ENCODE measurements at places on chromosomes 2 and 18.

GRCh38 chr2:127664065-127664894 lies 11.1 kb downstream of the LIMS2 start:
- H3K4me1 ChIP-seq: peaks cover 88% of the 10 kb centered on the region
- peaks cover 14% of the 10 kb centered on the region for H3K36me3 ChIP-seq
- no peaks in the 10 kb centered on the region for H3K27me3 ChIP-seq
- H3K27ac ChIP-seq: peak overlapping the region; percentile 88

GRCh38 chr2:239383759-239384156 lies 17.1 kb downstream of the HDAC4 start:
- H3K4me3 ChIP-seq: no peak overlapping the region
- no peak overlapping the region for H3K27ac ChIP-seq
- no peak for DNase-seq
- no peaks in the 10 kb centered on the region for H3K36me3 ChIP-seq
- no peaks in the 10 kb centered on the region for H3K27me3 ChIP-seq

DNA sequence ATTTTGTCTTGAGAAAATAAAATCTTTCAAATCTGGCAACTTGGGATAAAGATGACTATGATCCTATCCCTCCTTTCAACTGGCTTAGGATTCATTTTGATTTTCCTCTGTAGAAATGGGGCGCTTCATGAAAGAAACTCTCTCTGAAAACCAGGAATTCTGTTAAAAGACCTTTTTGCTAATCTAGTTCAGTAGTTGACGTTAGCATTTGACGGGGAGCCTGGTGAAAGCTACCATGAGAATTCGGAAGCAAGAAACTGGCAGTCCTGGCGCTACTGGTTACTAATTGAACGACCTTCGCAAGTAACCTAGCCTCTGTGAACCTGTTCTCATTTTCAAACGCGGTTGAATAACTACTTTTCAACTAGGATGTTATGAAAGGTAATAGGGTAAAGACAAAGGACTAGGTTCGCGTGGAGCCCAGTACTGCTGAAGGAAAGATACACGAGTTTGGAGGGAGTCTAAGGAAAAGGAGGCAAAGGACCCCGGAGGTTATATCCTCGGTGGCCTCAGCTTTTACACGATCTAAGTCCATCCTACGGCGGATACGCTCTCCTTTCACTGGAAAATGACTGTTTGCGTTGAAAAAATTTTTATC lies 604 bp upstream of the STK11IP start:
- H3K27me3 ChIP-seq: no peaks in the 10 kb centered on the region
- H3K36me3 ChIP-seq: peaks cover 4% of the 10 kb centered on the region
- H3K4me1 ChIP-seq: peaks cover 23% of the 10 kb centered on the region
- H3K27ac ChIP-seq: peak overlapping the region; percentile 89

DNA sequence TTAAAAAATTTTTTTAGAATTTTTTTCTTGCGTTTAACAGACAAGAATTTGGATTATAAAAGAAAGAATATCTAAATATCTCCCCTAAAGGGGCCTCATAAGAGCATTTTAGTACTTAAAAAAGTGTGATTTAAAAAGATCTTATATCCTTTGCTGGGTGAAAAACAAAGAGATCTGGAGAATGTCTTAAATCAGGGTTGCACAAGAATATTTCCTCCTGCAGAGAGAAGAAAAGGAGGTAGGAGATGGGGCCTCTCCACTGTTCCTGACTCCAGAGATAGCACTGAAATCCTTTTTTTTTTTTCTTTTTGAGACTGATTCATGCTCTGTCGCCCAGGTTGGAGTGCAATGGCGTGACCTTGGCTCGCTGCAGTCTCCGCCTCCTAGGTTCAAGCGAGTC lies 68.5 kb upstream of the OSR1 start:
- H3K4me1 ChIP-seq: no peaks in the 10 kb centered on the region
- no peaks in the 10 kb centered on the region for H3K27me3 ChIP-seq
- H3K27ac ChIP-seq: no peak overlapping the region
- H3K36me3 ChIP-seq: no peaks in the 10 kb centered on the region
- H3K4me3 ChIP-seq: no peak overlapping the region

DNA sequence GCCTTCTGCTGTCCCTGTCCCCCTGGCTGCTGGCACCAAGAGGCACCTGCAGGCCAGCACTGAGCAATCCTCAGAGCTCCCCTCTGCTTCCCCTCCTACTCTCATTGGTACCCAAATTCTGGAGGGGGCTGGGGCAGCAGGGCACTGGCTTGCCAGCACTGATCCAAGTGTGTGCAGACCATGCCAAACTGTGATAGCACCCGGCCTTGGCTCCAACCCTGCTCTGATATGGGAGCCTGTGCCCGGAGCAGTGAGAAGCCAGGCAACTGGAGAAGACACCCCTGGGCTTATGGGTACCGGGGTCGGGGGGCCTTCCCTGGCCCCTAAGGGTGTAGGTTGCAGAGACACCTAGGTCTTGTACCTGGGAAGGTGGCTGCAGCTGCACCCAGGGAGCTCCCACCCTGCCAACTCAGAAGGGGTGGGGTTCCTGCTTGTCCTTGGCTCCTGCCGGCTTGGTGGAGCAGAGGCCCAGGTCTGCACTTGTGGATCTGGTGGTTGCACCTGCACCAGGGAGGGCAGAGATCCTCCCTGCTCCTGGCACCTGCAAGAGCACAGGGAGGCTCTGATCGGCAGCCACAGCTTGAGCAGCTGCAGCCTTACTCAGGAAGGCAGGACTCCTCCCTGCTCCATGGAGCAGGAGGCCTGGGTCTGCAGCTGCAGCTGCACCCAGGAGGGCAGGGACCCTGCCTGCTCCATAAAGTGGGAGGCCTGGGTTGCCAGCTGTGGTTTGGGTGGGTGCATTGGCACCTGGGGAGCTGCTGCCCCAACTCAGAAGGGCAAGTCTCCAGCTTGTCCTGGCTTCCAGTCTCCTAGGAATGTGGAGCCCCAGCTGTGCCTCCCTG lies 96.3 kb downstream of the BCL2L11 start:
- H3K36me3 ChIP-seq: no peaks in the 10 kb centered on the region
- DNase-seq: no peak
- H3K27ac ChIP-seq: no peak overlapping the region
- H3K4me3 ChIP-seq: no peak overlapping the region

GRCh38 chr2:240570531-240571313 lies 2.4 kb downstream of the RNPEPL1 start:
- no peak for DNase-seq
- H3K36me3 ChIP-seq: peaks cover 22% of the 10 kb centered on the region
- no peaks in the 10 kb centered on the region for H3K27me3 ChIP-seq
- H3K4me3 ChIP-seq: no peak overlapping the region
- H3K4me1 ChIP-seq: no peaks in the 10 kb centered on the region

DNA sequence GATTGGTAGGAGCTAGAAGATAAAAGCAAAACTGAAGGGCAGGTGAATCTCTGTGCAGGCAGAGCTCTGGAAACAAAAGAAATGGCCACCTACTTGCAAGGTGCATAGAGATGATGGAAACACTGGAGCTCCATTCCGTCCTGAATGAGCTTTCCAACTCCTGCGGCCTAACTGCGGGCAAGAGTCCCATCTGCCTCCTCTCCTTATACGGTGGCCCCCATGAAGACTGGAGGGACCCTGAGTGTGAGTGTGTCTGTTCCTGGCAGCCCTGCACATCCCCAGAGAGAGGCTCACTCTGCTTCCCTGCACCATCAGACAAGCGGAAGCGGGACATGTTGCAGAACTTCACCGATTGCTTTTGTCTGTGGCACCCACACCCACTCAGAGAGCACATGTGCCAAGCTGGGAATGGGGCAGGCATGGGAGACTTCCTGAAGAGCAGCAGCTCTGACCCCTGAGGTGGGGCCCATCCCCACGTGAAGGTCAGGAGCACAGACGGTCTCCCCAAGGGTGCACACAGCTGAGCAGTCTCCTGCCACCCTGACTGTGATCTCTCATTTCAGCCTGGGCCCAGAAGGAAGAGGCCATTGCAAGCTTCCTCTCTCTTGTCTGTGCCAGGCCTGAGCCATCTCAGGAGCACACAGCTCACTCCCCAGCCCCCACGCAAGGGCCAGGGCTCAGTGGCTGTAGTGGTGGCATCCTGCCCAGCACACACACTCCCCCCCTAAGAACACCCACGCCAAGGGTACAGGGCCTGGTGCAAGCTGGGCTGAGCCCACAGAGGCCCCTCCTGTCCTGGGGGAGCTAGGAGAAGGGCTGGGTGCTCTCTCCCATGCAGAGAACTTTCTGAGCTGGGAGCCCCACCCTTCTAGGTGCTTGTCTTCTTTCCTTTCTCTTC lies 75.3 kb downstream of the STPG4 start:
- no peaks in the 10 kb centered on the region for H3K4me1 ChIP-seq
- H3K27me3 ChIP-seq: no peaks in the 10 kb centered on the region
- no peak overlapping the region for H3K4me3 ChIP-seq
- peak; percentile 69 for DNase-seq
- peak overlapping the region; percentile 68 for H3K27ac ChIP-seq

- peak; percentile 57 for DNase-seq
- H3K27me3 ChIP-seq: peaks cover 6% of the 10 kb centered on the region
- no peak overlapping the region for H3K27ac ChIP-seq
- no peaks in the 10 kb centered on the region for H3K36me3 ChIP-seq
- H3K4me1 ChIP-seq: no peaks in the 10 kb centered on the region
- H3K4me3 ChIP-seq: no peak overlapping the region
These were observed 4.5 kb upstream of the NPPC start for GRCh38 chr2:231930593-231931281.

DNA sequence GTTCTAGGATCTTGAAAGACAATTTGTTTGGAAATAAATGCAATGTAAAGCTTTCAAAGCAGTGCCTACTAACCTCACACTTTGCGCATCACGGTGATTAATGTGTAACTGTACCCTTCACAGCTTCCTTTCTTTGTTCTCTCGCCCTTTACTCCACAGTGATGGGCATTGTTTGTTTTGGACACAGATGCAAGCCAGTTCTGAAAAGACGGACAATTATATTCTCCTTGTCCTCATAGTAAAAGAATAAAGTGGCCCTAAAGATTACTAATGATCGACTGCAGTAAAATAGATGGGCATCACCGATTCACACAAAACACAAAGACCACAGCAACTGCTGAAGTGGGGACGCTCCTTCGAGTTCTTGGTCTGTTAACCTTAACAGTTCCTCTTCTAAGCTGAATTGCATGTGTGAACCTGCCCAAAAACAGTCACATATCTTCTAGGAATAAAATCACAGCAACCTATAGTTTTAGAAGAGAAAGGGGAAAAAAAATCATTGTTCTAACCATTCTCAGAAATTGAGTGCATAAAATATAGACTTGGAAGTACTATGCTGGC lies 7.7 kb downstream of the L3MBTL4 start:
- no peak overlapping the region for H3K4me3 ChIP-seq
- H3K4me1 ChIP-seq: peaks cover 6% of the 10 kb centered on the region
- H3K36me3 ChIP-seq: no peaks in the 10 kb centered on the region
- no peaks in the 10 kb centered on the region for H3K27me3 ChIP-seq
- no peak for DNase-seq
- no peak overlapping the region for H3K27ac ChIP-seq
